ENCODE measurements at places on chromosomes 2 and 18.

DNA sequence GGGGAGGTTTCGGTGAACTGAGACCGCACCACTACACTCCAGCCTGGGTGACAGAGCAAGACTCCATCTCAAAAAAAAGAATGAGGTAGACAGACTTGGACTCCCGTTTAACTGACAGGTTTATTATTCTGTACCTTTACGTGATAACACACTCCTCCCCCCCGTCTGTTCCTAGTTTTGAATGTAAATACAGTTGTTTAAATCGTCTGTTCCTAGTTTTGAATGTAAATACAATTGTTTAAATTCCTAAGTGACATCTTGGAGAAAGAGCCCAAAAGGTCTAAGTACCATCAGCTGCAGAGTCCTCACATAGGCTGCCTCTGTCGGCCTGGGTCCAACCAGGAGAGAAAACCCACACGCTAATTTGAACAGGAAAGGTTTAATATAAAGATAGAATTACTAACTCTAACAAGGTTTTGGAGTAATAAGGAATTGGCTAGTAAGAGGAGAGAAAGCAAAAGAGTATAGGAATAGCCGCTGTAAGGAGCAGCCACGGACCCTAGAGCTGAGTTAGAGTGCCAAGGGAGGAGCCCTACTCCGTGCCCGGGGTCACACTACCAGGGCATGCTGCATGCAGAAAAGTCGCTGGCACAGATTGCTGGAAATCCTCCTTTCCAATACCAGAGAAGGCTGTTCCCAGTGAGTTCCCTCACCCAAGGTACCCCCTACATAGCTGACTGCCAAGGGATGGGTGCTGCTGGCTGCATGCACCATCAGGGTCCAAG lies 83.5 kb upstream of the RANBP2 start:
- no peak for DNase-seq

- DNase-seq = no peak
These were observed 5.7 kb upstream of the EFR3B start for GRCh38 chr2:25036221-25036559.

GRCh38 chr2:224060783-224061482 lies 21.8 kb upstream of the SERPINE2 start:
- DNase-seq = no peak

- DNase-seq = no peak
These were observed 113.7 kb upstream of the COPS8 start for GRCh38 chr2:236971919-236972381.

DNA sequence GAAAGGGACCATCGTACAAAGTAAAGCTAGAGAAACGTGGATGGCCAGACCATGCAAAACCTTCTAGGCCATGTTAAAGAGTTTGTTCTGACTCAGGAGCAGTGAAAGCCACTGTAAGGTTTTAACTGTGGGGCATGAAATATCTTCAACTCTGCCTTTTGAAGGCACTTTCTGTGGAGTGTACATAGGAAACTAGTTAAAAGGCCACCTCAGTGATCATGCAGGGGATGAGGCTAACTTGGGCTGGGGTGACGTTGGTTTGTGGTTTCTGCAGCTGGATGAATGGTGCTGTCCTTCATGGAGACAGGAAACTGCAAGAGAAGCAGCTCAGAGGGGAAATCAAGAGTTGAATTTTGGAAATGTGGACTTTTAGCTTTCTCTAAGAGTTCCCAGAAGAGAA lies 190.7 kb downstream of the CDCA7 start:
- no peak for DNase-seq

DNA sequence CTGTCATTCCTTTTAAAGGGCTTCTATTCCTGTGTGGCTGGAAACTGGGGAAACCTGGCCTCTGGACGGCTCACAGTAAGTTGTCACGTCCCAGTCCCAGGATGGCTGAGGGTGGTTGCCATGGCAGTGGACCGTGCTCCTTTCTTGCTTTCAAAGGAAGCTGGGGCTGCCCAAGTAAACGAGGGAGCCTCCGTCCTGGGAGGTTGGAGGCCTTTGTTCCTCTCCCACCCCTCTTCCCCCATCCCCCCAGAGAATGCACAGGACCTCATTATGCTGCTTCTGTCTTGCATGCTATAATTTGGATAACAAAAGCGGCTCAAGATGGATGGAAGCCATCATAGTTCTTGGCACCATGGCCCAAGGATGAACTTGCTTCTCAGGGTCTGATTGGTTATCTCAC lies 325.5 kb upstream of the HS6ST1 start:
- no peak for DNase-seq

GRCh38 chr2:24330161-24330560 lies 30.2 kb downstream of the ITSN2 start:
- DNase-seq = no peak

GRCh38 chr2:127647242-127648190 lies 1.6 kb downstream of the GPR17 start:
- DNase-seq = no peak

DNA sequence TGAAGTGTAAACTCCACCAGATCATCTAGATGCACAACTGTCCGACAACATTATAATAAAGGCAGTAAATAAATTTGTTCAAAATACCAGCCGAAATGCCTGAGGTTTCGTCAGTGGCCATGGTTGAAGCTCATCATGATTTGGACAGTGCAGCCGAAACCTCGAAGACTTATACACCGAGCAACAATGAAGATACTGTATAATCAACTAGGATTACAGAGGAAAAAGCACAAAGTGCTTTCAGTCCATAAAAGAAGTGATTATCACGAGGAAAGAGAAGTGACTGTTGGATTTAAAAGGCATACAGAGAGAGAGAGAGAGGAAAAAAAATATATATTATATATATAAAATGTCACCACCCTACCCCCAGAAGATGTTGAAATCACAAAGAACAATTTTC lies 52.0 kb upstream of the GALNT3 start:
- no peak for DNase-seq

DNA sequence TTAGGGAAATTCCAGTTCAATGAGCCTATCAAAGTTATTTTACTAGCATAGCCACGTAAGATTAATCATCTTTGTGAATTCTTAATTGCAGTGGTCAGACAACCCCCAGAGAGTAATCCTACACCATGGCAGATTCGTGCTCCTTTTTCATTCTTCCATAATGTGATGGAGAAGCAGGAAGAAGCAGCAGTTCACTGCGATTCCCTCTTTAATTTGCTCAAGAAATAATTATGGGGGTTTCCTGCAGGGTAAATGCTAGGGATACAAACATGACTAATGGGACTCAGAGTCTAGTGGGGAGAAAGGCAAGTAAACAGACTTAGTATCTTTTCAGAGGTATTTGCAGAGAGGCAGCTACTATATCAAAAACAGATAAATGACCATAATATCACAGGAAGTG lies 175.8 kb upstream of the HNRNPA3 start:
- no peak for DNase-seq

GRCh38 chr18:41134426-41134825 lies 820.6 kb upstream of the PIK3C3 start:
- DNase-seq = no peak

DNA sequence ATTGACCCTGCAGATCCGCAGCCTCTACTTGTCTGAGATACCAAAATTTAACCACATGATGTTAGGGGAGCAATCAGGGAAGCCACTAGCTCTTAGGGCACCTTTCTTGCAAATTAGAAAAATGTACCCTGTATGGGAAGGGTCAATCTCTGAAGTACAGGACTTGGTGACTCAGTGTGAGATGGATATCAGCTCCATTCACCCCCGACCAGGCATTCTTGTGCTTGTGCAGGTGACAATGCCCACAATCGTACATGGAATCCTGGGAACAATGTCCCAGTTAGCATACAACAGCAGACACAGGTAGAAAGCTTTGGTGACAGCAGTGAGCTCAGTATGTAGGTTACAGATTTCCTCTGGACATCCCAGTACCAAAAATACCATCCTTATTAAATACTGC lies 137.7 kb upstream of the ITGB6 start:
- no peak for DNase-seq

DNA sequence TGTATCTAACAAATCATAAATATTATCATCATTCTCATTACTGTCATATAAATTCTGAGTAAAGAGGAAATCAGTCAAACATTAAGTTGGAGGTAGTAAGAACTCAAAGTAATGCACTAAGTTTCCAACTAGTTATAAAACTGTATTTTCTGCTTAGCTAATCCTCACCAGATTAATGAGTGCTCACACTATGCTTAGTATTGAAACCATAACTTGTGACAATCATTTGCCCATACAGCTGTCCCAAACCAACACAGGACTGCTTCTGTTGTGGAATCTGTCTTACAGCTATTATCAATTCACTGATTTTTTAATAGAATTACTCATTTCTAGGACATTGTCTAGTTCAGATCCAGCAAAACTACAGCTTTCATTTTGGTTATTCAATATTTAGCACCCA lies 41.5 kb upstream of the TANK start:
- no peak for DNase-seq

- DNase-seq = no peak
These were observed 5.2 kb downstream of the ANKRD23 start for GRCh38 chr2:96838345-96839292.

- no peak for DNase-seq
These were observed 188.7 kb upstream of the HNMT start for GRCh38 chr2:137775529-137775928.

GRCh38 chr2:28398101-28398834 lies 5.6 kb downstream of the FOSL2 start:
- no peak for DNase-seq

- no peak for DNase-seq
These were observed 279.5 kb downstream of the NBAS start for GRCh38 chr2:15281681-15282080.

DNA sequence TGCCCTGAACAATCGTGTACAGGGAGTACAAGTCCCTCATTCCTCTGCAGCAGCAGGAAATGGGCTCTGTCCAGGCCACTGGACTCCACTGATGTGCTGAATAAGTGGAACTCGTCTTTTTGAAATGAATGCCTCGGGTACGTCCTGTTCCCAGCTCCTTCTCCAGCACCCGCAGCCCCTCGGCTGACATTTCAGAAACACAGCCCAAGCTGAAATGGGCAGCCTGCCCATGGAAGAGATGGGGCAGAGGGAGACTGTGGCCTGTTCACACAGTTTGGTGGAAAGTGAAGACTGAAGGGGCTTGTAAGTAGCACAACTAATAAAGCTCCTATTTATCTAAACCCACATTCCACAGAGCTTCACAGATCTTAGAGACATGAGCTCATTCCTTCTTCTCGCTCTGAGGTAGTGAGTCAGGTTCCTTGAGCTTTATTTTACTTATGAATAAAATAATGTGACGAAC lies 498.6 kb downstream of the TXNL1 start:
- no peak for DNase-seq

DNA sequence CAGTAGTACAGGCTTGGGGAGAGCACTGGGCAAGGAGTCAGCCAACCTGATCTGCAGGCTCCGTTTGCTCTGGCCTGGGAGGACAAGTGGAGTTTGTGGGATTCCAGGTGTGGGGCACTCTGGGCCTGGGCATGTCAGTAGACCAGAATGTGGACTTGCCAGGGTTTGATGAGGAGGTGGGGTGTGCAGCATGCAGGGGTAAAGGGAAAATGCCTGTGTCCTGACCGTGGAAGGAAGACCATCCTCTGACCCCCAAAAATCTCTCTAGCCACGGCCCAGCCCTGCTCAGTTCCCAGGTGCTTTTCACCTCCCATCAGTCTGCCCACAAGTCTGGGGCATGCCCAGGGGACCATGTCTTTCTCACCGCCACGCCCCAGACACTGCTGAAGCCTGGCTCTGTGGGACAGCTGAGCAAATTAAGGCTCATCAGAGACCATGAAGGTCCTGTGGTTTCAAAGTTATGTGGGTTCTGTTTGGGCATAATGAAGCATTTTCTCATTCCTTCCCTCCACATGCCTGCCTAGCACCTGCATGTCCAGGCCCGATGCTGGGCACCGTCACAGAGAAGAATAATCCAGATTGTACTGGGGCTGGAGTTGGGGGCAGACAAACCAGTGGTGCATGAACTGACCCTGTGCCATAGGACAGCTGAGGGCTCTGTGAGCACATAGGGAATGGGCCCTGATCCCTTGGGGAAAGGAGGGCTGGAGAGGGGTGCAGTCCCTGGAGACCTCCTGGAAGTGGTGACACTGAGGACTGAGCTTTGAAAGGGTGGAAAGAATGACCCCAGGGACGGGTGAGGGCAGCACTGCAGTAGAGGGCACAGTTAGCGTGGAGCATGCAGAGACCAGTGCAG lies 6.5 kb upstream of the KCNF1 start:
- no peak for DNase-seq

DNA sequence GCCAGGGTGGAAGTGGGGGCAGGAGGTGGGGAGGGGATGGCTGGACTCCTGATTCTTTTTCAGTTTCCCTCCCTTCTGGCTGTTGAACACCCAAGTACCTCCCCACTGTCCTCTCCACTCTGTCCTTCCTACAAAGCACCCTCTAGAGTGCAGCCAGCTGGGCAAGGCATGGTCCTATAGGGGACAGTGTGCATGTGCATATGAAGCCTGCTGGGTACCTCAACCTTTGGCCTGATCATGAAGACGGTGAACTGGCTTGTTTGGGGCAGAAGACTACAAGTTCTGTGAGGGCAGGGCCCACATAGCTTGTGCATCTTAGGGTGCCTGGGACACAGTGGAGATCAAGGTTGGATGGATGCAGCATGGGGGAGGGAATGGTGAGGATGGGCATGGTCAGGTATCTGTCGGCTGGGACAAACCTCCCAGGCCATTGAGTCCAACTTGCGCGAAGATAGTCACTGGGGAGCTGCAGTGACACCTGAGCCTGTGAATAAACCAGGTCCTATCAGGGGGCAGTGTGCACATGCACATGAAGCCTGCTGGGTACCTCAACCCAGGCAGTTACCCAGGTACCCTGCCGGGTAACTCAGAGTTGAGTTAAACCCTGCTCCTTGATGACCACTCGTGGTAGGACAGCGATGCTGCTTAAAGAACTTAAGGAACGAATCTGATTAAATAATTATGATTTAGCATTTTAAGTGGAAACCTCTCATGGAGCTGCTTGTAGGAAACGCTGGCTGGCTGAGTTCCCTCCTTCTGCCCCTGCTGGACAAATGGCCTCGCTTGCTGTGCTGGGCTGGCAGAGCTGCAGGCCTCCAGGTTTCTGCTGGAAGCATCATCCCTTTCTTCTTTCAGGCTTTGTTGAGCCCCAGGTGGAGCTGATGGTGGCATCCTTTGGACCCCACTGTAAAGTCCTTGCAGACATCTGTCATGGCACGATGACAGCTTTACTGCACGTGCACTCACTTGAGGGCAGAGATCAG lies 84.0 kb downstream of the POLR1A start:
- DNase-seq = no peak

DNA sequence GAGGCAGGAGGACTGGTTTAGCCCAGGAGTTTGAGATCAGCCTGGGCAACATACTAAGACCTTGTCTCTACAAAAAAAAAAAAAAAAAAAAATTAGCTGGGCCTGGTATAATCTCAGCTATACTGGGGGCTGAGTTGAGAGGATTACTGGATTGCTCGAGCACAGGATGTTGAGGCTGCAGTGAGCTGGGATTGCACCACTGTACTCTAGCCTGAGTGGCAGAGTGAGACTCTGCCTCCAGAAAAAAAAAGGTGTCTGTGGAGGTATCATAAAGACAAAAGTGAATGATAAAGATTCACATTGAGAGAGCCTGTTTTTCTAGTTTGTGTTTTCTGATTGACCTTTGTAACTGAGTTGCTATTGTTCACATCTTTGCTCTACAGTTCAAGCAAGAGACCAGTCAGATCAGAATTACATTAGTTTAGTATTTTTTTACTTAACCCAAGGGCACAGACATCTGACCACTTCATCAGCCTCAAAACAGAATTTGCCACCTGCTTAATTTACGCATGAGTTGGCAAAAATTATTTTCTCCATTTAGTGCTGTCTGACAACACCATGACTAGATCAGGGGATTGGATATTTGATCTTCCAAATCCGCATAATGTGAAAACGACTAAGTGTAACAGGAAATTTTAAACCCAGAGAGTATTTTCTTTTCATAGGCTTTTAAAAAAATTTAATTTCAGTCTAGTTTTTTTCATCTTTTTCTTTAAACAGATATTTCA lies 271.0 kb downstream of the TGIF1 start:
- DNase-seq = no peak

- no peak for DNase-seq
These were observed 25.7 kb upstream of the NCL start for GRCh38 chr2:231489990-231490389.

Data from stimulated activated CD8-positive, alpha-beta memory T cell treated with anti-CD3 and anti-CD28 coated beads, Interleukin-4, amount 100 ng/mL, for 1 hour (primary cell).